ENCODE measurements at places on chromosomes 3 and 15.

GRCh38 chr3:70342149-70342548, 29.7 kb upstream of the MDFIC2 start:
- no peak for DNase-seq

DNA sequence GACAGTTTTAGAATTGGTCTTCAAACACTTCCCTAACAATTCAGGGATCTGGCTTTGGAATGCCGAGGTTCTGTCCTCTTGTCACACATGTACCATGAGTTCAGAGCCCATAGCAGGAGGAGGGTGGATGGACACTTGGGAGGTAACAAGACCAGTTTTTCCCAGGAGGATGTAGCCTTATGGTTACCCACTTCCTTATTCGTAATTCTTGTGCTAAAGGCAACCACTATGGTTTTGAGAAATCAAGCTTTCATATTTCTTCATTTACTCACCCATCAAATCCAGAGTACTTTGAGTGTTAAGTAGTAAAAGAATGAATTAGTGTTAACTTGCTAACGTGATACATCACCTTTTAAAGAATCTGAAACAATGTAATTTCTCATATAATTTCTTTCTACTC, 479.6 kb upstream of the ALCAM start:
- DNase-seq = no peak

DNA sequence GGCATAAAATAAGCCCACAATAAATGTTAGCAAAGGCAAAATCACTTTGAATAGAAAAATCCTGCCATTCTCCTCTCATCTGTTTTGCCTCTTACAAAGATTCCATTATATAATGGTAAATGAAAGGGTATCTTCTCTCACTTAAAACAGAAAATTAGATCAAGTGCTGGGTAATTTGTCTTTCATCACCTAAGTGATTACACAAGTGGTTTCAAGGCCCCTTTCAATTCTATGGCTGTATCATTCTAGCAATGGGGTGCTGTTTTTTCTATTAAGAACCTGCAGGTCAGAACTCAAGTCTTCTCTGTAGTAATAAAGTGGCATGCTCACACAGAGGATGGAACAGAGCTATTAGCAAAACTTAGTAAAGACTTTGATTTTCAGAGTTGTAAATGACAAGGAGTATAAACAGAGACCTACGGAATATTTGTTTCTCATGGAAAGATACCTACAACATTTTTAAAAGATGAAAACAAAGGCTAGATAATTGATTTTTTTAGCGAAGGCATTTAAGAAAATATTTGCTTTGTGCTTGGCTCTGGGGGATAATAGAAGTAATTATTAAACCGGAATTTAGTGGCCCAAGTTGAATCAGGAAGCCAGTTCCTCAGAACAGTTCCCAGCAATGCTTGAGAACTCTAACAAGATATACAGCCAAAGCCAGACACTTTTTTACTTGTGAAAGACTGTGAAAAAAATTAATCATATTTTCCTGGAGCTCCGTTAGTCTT, 137.4 kb downstream of the CMSS1 start:
- no peak for DNase-seq

DNA sequence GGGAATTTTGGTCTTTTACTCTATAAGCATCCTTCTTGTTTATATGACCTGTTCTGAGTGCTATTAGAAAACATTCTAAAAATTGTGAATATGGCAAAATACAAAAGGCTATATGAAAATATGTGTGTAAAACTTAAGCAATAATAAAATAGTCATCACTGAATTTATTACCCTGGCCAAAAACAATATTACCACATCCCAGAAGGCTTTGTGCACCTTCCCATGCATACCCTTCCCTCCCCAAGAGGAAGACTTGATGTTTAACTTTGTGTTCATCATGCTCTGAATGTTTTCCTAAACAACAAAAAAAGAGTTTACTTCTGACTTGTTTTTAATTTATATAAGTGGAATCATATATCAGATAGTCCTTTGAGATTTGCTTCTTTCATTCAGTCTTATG, 155.1 kb upstream of the TNIK start:
- no peak for DNase-seq

DNA sequence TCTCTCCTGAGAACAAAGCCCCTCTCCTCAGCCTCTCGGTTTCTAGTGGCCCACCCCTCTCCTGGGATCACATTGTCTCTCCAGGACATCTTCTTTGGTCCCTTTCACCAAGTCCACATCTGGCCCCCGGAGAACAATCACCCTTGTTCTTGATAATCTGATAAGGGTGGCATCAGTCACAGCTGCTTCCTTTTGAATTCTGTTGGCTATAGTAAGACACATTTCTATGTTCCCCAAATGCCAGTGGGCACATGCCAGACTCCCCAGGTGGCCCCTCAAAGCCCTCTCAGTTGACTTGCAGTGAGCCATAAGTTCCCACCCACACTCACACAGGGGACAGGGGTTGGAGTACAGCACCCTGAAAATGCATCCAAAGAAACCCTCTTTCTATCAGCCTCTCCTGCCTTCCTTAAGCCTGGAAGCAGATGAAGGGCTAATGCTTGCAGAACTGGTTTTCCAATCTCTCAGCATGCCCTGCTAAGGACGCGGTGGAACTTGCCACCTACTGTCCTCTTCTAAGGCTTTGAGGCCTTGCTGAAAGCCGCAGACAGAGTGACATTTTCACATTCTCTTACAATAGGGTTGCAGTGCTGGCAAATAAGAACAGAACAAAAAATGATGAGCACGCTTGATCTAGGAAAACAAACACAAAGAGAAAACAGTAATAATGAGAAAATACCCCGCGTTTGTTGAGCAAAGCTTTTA, 101.3 kb upstream of the SLCO3A1 start:
- DNase-seq = no peak

GRCh38 chr15:37143351-37143750, 43.0 kb upstream of the MEIS2 start:
- DNase-seq = no peak

- no peak for DNase-seq
Measured at GRCh38 chr3:152760591-152760990, 74.3 kb upstream of the P2RY1 start.

- DNase-seq = no peak
Measured at GRCh38 chr15:89450076-89451006, 46.0 kb downstream of the RHCG start.

- DNase-seq = peak; percentile 36
Measured at GRCh38 chr3:61730056-61730455, 168.7 kb downstream of the PTPRG start.

DNA sequence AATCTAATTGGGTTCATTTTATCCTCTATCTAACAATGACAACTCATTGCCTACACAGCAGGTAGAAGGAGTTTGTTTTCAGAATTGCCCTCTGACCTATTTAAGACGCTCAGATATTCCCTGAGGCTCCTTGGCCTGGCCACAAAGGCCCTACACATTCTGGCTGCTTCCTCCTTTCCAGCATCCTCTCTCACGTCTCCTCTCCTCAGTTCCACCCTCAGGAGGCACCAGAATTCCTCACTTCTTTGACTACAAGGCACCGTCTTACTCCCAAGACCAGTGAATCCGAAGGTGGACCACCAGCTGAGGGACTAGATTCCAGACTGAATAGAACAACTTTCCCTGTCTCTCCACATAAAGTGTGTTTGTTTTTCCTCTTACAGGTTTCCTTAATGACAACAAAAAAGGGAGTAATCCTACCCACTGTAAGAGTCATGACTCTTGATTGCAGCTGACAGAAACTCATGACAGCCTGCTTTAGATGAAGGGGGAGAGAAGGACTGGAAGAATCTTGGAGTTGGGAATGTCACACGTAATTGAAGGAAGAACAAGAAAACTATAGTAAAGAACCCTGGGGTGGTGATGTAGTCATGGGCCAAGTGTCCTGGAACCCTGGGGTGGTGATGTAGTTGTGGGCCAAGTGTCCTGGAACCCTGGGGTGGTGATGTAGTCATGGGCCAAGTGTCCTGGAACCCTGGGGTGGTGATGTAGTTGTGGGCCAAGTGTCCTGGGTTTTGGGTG, 22.0 kb upstream of the MUC20 start:
- no peak for DNase-seq

DNA sequence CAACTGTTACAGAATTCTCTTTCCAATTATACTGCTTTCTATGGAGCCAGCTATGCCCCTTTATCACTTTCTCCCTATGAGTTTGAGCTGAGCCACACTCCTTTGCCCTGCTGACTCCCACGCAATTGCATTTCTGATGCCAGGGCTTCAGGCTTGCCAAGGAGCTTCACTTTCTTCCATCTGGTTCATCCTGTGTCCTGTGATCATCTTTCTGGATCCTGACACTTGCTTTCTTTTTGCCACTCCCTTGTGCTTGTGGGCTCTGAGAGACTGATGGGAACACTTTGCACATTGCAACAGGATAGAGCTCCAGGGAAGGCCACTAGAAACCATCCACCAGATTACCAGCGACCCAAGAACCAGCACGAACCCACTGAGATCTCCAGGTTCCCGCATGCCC, 77.0 kb upstream of the SEC13 start:
- no peak for DNase-seq

- no peak for DNase-seq
Measured at GRCh38 chr3:187966636-187967406, 187.1 kb upstream of the LPP start.

DNA sequence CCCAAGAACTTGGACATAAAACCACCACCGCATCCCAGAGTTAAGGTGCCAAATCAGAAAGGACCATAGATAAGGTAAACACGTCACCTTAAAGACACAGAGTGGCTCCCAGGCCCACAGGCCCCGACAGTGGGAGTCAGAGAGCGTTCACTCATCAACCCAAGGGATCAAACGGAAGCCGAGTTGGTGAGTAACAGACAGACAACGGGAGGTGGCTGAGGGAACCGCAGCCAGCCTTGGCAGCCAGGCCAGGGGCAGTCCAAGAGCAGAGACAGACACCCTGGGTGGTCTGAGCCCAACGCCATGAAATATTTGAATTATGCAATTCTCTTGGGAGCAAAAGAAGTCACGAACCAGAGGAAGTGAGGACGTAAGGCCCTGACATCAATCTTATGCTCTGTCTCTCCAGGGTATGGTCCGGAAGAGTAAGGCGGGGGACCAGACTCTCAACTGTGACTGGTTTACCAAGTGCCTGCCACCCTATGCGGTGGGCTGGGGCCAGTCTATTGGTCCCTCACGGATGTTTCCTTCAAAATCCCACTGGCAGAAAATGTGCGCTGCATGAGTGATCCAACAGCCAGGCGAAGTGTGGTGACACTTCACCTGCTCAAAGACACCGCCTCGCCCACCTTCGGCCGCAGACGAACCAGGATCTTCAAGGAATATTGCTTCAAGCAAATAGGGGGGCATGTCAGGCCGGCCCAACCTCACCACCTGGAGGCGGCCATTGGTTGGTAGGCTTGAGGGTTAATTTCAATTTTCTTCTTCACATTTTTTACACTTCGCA, 34.3 kb downstream of the TMEM44 start:
- no peak for DNase-seq

DNA sequence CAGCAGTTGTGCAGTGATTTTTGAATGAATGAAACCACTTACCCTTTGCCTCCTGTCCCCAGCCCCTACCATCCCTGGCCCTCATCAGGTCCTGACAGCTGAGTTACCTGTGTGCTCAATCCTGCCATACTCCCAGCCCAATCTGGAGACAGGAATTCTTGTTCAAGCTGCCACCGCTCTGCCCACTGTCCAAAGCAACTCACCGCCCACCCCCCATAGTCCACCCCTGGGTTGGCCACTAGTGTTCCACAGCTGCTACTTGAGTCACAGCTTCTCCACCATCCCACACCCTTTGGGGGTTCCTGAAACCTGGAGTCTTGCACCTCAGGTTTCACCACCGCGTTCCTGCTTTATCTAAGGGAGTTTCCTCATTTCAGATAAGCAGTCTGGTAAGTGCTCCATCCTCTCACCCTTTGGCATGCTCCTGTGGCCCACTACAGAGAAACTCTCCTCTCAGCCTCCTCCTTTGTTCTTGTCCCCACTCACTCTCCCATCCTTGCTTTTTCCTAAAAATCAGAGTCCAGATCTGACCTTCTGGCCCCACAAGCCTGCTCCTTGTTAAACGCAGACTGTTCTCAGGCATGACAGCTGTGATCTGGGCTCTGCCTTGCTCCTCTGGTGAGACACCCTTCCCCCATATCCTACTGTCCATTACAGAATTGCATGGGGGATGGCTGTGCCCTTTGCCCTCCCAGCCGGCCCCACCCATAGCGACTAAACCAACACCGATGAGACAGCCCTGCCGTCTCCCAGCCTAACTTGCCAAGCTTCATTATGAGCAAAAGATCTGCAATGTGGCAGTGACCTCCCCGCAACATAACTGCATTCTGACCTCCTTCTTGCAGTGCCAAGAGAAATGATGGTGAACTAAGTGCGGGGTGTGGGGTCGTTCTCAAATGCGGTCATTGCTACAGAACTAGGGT, 50.0 kb downstream of the CYP19A1 start:
- DNase-seq = no peak

DNA sequence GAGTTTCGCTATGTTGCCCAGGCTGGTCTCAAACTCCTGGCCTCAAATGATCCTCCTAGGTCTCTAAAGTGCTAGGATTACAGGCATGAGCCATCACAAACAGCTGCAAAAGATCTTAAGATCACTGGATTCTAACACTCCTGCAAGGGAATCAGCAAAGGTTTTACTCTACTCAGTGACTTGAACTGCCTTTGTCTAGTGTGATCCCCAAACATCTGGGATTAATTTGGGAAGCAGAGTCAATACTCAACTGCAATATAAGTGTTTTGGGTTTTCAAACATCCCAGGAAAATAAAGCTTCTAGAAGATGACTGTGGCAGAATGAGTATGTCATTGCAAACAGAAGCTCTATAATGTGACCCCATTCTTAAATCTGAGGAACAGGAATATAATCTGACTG, 7.2 kb downstream of the SPG21 start:
- DNase-seq = no peak

- DNase-seq = no peak
Measured at GRCh38 chr3:104436506-104436905, 930.2 kb upstream of the ALCAM start.

- DNase-seq = no peak
Measured at GRCh38 chr3:52792961-52793695, 1.5 kb upstream of the ITIH3 start.

GRCh38 chr3:31432897-31433678, 99.6 kb upstream of the STT3B start:
- DNase-seq = no peak

- DNase-seq = peak; percentile 49
Measured at GRCh38 chr15:68651916-68652525, 73.2 kb downstream of the CORO2B start.

- DNase-seq = no peak
Measured at GRCh38 chr15:85691350-85692240, 103.1 kb downstream of the KLHL25 start.

- DNase-seq = no peak
Measured at GRCh38 chr3:39361252-39361927, 21.8 kb upstream of the SLC25A38 start.

GRCh38 chr3:37997342-37997741, 6.8 kb downstream of the VILL start:
- DNase-seq = no peak

GRCh38 chr3:116440196-116440595, 5.1 kb downstream of the LSAMP start:
- no peak for DNase-seq

Measured in NCI-H524 treated with DMSO at 0.1 percent for 48 hours (cell line).